Stimulated activated CD4-positive, alpha-beta T cell treated with anti-CD3 and anti-CD28 coated beads, Interleukin-4, amount 100 ng/mL, for 1 hour (primary cell): ENCODE measurements at places on chromosomes 13 and 19.

DNA sequence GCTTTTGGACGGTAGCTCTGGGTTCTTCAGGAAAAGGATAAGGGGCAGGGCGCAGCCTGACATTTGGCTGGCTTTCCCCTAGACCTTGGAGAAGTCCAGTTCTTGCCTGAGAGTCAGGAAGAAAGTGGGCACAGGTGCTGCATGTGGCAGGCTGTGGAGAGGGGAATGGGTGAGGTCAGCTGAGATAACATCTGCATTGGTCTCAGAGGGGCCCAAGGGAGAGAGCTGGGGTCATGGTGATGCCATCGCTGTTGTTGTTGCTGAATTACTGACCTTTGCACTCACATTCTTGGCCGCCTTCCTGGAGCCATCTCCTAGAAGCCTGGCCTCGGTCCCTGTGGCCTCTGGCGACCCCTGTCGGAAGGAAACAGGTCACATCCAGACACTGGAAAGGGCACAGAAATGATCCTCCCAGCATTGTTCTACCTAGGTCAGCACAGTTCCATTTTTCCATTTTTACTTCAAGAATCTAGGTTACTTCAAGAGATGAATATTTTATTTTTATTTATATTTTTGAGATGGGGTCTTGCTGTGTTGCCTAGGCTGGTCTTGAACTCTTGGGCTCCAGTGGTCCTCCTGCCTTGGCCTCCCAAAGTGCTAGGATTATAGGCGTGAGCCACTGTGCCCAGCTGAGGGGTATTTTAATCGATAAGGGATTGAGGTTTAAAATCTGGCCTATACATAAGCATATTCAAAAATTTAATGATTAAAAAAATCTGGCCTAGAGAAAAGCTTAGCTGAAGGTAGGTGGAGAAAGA is 6.5 kb upstream of the LIPE start:
- peak; percentile 66 for DNase-seq

DNA sequence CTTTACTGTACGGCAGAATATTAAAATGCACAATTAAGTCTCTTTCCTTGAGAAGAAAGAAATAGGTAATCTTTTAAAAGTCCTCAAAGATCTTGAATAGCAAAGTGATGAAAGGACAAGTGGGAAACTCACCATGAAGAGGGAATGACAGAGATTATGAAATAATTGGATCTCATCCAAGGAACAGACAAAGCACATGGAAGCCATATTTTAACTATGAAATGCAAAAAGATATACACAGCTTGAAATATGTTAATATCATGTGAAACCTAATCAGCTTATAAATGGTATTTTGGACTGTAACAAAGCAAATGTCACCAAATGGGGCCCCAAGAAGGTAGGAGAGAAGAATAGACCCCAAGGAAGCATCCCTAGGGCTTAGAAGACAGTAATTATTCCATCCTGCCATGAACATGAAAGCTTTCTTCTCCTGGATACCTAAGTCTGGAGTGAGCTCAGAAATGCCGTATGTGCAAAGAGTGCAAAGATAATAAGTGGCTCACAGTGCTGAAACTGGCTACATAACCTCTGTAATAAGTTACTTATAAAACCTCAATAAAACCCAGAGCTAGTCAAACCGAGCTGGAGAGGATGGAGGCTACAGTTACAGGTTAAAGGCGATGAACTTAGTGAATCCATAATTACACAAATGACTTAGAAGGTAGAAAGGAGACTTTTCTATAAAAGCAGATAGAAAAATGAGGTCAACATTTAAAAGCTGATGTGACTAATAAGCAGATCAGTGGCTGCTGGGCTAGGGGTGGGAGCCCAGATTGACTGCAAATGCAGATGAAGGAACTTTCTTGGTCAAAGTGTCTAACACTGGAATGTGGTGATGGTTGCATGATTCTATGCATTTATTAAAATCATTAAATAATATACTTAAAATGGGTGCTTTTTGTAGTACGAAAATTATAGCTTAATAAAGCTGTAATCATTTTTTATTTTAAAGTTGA is 34.4 kb downstream of the DCLK1 start:
- no peak for DNase-seq

DNA sequence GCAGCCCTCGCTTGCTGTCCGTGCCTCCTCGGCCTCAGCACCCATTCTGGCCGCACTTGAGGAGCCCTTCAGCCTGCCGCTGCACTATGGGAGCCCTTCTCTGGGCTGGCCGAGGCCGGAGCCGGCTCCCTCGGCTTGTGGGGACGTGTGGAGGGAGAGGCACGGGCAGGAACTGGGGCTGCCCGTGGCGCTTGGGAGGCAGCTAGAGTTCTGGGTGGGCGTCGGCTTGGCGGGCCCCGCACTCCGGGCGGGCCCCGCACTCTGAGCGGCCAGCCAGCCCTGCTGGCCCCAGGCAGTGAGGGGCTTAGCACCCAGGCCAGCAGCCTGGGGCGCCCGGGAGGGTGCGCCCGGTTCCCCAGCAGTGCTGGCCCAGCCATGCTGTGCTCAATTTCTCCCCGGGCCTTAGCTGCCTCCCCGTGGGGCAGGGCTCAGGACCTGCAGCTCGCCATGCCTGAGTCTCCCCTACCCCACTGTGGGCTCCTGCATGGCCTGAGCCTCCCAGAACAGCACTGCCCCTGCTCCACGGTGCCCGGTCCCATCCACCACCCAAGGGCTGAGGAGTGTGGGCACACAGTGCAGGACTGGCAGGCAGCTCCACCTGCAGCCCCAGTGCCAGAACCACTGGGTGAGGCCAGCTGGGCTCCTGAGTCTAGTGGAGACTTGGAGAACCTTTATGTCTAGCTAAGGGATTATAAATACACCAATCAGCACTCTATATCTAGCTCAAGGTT is 240.0 kb upstream of the PRR20A start:
- no peak for DNase-seq

- no peak for DNase-seq
These were observed 115.3 kb downstream of the NALCN start for GRCh38 chr13:101301053-101301452.

- DNase-seq, result peak; percentile 36
These were observed 24.1 kb downstream of the SHANK1 start for GRCh38 chr19:50695251-50696093.

DNA sequence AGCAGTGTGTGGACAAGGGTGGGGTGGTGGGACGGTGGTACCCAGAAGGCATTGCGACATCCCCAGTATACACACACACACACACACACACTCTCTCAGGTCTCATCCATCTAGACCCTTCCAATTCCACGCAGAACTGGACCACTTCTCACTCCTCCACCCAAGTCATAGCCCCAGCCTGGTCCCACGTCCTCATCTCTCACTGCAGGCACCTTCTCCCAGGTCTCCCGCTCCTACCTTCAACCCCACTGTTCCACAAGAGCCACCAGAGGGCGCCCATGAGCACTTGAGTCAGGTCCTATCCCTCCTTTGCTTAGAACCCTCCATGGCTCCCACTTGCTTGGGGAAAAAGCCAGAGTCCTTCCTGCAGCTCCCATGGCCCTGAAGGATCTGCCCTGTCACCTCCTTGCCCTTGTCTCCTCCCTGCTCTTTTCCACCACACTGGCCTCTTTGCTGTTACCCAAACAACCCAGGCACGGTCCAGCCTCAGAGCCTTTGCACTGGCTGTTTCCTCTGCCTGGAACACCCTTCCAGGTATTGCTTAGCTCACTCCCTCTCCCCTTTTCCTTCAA is 62.6 kb downstream of the IER2 start:
- DNase-seq, result peak; percentile 79

DNA sequence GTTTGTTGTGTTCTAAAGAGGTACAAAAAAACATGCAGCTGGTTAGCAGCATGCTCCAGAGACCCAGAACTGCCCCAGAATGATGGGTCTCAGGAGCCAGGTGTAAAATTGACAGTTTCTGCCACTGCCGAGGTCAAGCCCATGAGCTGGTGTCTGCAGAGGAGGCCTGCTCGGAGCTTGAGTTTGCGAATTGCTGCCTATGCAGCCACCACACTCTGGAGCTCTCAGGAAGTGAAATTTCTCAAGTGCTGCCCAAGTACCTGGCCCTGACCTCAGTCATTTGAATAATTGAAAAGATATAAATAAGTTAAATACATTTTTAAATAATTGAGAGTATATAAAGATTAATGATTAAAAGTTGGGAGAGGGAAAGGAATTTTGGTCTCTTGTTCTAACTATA is 66.4 kb downstream of the ZAR1L start:
- DNase-seq, result no peak

- DNase-seq, result no peak
These were observed 483.6 kb downstream of the KLF5 start for GRCh38 chr13:73542446-73542845.

- DNase-seq, result no peak
These were observed 1.7 kb upstream of the SLITRK5 start for GRCh38 chr13:87669379-87669978.

- no peak for DNase-seq
These were observed 449.9 kb downstream of the KLF12 start for GRCh38 chr13:73684286-73684685.

DNA sequence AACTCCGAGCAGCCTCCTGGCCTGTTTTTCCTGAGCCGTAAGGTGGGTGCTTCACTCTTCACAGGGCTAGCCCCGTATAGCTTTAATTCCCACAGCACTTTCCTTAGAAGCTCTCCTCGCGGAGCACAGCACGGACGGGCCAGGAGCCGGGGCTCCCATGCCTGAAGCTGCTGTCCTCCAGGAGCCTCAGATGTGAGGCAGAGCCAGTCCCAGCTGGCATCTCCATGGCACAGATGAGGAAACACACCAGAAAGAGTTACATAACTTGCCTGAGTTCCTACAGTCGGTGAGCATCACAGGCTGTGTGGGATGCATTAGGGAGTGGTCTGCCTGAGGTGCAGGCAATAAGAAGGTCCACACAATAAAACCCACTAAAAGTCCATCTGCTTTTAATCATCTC is 118.5 kb downstream of the ATP8A2 start:
- no peak for DNase-seq

GRCh38 chr19:49713236-49713845 is 22.4 kb downstream of the CPT1C start:
- no peak for DNase-seq

DNA sequence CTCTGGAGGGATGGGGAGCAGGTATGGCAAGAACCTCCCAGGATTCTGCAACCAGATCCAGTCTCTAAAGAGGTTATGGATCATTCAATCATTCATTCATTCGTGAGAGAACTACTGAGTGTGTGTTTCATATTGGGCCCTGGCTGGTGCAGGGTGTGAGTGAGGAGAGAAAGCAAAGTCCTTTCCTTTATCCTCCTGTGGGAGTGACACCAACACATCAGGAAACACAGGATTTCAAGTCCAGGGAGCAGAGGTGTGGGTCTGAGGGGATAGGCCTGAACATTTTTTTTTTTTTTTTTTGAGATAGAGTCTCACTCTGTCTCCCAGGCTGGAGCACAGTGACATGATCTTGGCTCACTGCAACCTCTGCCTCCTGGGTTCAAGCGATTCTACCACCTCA is 3.3 kb downstream of the CEACAM1 start:
- DNase-seq, result no peak

GRCh38 chr19:4044990-4045465 is 21.7 kb downstream of the ZBTB7A start:
- DNase-seq, result no peak

DNA sequence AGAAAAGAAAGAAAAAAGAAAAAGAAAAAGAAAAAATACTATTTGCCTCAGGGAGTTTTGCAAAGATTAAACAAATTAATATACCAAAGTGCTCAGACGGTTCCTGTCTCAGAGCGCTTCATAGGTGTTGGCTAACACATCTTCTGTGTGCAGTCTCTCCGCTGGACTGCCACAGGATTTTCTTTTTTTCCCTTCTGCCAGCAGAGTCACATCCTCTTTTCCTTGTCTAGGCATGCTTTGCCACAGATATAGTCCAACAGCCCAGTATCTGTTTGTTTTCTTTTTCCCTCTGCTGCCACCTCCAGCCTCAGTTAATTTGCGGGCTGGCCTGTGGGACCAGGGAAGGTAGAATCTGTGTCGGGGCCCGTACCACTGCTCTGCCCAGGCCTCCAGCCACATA is 3.4 kb upstream of the URAD start:
- DNase-seq, result no peak

GRCh38 chr19:17841810-17842662 is 5.7 kb downstream of the JAK3 start:
- peak; percentile 68 for DNase-seq

DNA sequence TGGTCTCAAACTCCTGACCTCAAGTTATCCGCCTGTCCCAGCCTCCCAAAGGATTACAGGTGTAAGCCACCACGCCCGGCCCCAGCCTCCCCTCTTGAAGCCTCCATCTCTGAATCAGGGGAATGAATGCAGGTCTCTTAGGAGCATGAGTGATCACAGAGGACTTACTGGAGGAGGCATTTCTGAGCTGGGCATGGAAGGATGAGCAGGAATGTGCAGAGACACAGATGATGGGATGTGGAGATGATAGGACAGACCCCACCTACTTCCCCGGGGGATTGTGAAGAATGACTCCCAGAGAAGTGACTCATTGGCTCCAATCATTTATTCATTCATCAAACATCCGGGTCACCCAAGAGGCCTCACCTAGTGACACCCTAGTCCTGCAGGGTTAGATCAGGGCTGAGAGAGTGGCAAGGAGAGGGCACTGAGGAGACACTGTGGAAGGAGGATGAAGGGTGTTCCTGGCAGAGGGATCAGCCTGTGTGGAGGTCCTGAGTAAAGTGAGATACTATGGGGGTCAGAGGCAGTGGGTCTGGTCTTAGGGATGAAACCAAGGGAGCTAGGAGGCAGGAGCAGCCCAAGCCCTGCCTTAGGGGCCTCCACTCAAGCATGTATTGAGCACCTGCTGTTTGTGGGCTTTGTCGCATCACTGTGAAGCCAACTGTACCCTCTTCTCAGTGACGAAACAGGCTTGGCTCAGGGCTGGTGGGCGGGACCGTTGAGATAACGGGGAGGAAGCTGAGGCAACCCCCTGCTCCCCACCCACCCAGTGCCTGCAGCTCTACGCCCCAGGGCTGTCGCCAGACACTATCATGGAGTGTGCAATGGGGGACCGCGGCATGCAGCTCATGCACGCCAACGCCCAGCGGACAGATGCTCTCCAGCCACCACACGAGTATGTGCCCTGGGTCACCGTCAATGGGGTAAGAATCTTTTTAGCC is 3.0 kb downstream of the IFI30 start:
- DNase-seq, result no peak

GRCh38 chr13:22703601-22704209 is 477.1 kb upstream of the SGCG start:
- no peak for DNase-seq

- DNase-seq, result no peak
These were observed 205.1 kb downstream of the DACH1 start for GRCh38 chr13:71661921-71662320.

DNA sequence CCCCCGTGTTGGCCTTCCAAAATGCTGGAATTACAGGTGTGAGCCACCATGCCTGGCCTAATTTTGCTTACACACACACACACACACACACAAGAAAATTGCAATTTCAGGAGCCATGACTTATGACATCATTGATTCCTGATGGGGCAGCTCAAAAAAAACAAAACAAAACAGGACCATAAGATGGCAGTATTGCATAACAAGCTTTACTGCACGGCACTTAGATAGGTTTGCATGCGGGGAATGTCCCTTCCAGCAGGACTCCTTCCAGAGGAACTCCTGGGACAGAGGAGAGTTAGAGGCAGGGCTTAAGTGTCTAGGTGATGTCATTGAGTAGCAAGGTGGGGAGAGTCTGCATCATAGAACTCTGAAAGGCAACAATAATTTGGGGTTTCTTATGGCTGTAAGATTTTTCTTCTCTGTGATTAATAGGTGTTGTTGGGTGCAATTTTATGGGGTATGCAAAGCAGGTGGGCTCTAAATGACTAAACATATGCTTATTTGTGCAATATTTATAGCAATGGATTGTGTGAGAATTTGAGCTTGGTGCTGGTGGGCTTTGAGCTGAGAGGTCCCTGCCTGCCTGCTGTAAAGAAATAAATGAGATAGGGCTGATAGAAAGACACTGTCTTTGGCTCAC is 9.0 kb upstream of the ACSBG2 start:
- no peak for DNase-seq
